ENCODE measurements at places on chromosomes 16 and 17. TPM values are rescaled to one million over a fixed set of nuclear protein-coding genes. Genes with fewer than 3 reads are reported as not detected.

GRCh38 chr16:68488554-68488953, 40.2 kb upstream of the SMPD3 start:
- DNase-seq = no peak

DNA sequence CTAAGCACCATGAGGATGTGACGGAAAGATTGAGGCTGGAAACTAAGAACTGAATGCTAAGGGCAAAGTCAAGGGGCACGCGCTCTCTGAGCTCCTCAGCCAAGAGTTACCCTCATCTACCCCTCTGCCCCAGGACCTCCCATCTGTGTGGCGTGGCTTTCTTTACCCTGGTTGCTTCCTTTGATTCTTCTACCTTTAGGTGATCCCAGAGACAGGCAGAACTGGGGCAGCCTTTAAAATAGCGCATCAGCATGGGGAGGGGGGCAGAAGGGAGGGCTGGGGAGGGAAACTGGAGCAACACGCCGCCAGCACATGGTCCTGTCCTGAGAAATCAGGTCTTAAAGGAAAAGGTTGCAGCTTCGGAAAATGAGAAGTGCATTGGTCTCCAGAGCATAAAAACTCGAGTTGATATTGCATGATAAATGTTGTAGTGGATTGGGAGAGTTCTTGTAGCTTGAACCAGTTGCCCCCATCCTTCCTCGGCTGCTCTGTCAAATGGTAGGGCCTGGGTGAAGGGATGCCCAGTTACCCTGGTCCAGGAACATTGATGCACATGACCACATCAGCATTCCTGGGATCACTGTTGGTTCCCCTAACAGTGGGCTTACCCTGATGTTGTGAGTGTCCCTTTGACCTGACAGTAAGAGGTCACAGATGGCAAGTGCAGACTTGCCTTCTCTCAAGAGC, 29.7 kb downstream of the LDHD start:
- no peak for DNase-seq

DNA sequence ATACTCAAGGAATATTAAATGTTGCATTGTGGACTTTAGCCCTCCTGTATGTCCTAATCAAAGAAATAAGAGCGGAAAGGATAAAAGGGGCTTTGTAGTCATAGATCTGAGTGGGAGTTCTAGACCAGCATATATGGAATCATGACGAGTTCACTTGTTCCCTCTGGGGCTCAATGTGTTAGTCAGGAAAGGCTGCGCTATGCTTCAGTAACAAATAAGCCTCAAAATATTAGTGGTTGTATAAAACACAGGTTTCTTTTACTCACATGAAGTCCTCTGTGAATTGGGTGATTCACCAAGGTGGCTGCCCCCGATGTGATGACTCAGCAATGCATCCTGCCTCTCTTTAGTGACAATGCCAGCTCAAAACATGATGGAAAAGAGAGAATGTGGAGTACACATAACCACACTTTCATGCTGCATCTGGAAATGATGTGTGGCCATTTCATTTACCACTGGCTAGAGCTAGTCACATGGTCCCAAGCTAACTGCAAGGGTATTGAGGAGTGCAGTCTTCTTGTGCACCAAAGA, 63.3 kb upstream of the IRX5 start:
- no peak for DNase-seq

GRCh38 chr17:31548709-31549108, 157.2 kb downstream of the RAB11FIP4 start:
- no peak for DNase-seq

DNA sequence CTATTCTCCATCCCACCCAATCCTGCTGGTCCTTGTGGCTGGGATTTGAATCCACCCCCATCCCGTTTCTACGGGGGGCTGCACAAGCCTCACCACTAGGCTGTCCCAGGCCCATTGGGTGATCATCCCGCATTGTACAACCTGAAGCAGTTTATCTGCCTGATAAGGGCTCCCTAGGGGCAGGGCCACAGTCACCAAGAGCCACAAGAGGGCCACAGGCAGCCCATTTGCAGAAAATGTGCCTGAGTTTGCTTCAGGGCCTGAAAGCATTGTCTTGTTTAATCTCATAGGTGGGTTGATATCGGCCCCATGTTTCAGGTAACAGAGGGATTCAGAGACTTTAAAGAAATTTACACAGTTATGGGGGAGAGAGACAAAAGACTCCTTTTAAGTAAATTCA, 245.0 kb downstream of the CPPED1 start:
- no peak for DNase-seq

GRCh38 chr17:19996086-19996485, 13.1 kb upstream of the SPECC1 start:
- DNase-seq = no peak

DNA sequence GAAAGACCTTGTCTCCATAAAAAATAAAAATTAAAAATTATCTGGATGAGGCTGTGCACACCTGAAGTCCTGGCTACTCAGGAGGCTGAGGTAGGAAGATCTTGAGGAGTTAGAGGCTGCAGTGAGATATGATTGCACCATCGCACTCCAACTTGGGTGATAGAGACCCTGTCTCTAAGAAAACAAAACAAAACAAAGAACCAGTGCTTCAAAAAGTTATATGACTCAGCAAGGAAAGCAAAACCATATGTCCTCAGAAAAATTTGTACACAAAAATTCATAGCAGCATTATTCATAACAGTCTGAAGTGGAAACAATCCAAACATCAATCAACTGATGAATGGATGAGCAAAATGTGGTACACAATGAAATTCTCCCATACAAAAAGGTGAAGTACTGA, 48.9 kb downstream of the SLFN5 start:
- DNase-seq = no peak

DNA sequence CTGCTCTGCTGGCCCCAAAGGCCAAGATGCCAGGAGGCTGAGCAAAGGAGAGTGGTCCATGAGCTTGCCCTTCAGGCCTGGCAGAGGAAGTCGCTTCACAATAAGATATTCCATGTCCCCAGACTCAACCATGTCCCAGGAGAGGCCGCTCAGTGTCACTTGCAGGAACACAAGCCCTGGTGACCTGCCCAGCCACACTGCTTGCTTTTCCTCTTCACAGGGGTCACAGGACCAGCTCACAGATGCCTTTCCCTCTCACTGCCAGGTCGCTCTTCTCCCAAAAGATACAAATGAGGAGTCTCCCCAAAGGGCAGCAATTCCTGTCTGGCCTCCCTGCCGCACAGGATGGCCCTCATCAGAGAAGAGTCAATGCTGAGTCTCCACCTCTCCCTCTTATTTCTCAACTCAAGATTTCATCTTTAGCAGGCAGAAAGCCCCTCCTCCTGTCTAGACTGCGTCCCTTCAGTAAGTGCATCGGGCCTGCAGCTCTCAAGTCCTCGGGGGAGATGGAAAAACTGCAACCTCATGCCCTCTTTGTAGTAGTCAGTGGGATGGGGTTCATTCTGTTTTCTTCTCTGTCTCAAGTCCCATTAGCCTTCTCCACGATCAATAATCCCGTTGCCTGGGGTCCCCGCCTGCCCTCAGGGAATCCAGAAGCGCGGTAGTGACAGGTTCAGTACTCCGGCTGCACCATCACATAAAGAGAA, 5.0 kb downstream of the JUP start:
- DNase-seq = no peak

DNA sequence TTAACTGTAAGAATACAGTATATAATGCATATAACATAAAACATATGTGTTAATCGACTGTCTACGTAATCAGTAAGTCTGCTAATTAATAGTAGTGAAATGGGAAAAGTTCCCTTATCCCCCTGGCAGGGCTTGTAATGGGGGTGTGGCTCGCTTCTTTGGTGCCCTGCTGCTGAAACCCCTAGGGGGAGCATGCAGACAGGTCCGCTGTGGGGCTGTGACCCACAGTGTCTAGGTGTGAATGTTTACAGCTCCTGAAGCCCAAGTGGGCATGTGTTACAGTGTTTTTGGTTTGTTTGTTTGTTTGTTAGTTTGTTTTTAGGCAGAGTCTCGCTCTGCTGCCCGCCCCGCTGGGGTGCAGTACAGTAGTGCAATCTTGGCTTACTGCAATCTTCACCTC, 495.7 kb downstream of the SHISA9 start:
- peak; percentile 62 for DNase-seq

- peak; percentile 45 for DNase-seq
Observed at GRCh38 chr16:48499923-48500381, 110.0 kb downstream of the N4BP1 start.

- DNase-seq = no peak
Observed at GRCh38 chr17:50977487-50978159, 111.5 kb upstream of the TOB1 start.

DNA sequence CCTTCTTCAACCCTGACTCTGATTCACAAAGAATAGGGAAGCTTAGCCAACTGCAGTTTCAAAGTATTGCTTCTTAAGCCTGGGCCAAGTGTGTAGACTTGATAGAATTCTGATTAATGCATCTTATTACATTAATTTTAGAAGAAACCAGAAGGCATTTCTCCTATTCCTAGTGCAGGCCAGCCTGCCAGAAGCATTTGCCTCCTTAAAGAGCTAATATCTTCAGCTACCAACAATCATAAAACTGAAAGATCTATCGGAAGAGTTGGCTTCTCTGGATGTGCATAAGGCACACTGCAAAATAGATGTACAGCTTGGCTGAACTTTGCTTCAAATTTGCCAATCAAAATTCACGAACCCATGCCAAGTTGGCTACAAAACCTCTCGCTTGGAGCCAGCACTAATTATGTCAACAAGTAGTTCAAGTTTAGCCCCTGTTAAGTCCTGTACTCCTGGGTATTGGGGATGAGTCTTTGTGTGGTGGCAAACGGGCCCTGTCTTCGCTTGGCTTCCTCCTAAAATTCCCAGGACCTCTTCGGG, 717.8 kb downstream of the WWOX start:
- DNase-seq = no peak

- no peak for DNase-seq
Observed at GRCh38 chr17:31857920-31858641, 963 bp downstream of the COPRS start.

The CDRT15L2 gene
- not detected for total RNA-seq

The KCNH6 gene
- not detected for total RNA-seq

The STAC2 gene
- not detected for total RNA-seq

The DPEP1 gene
- total RNA-seq = 0.99 TPM

The SLC6A2 gene
- 0.19 TPM for total RNA-seq

The YPEL2 gene
- total RNA-seq = 27.7 TPM

Data from esophagus muscularis mucosa (tissue), 4 donors.